ENCODE measurements at places on chromosomes 12 and 14.

DNA sequence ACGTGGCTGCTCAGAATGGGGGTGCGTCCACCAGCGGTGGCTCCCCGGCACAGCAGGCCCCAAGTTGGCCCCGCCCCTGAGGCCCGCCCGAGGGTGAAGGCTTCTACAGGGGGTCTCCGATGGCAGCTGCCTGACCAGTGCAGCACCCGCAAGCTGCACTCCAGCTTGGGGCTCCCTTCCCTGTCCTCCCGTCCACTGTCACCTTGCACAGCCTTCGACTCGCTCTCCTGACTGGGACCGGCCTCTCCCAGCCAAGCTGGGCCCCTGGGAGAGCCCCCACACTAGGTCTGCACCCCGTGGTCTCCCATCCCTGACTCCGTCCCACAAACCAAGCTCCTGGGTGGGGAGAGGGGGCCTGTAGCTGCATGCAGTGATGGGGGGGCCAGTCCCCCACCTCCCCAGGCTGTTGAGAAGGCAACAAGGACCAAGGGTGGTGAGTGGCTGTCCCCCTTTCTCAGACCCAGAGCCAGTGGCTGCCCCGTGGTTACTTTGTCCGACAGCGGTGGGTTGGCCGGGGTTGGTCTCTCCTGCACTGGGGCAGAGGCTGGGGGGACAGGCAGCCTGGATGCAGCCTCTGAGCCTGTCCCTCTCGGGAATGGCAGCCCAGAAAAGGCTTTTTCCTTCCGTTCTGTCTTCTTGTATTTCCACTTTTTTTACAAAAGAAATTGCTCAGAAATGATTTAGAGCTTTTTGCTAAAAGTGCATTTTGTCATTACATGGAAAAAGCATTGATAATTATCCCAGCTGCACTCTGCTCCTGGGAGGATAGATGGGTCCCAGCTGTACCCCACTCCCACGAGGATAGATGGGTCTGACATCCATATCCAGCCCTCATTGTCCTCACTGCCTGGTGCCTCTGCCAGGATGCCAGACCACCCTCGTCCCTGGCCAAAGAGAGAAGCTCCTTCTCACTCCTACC, 217.0 kb downstream of the KIF26A start:
- DNase-seq: no peak

GRCh38 chr12:130104571-130105106, 57.6 kb upstream of the FZD10 start:
- no peak for DNase-seq

GRCh38 chr12:12439636-12440035, 82.8 kb downstream of the BORCS5 start:
- no peak for DNase-seq

DNA sequence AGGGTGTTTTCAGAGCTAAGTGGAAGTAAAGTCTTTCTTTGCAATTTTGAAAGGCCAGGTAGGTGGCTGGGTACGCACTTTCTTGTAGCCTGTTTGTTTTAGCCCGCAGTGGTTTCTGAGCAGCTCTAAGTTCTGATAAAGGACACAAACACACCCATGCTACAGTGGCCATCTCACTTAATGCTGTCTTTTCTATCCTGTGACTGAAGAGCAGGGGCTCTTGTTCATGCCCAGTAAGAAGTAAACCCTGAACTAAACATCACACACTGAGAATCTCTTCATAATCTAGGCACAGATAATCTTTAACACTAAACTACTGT, 427.2 kb downstream of the RAD51B start:
- DNase-seq: no peak

- no peak for DNase-seq
These were observed 131.4 kb upstream of the CNTN1 start for GRCh38 chr12:40560848-40561247.

GRCh38 chr14:87600240-87600639, 392.7 kb downstream of the GALC start:
- no peak for DNase-seq

DNA sequence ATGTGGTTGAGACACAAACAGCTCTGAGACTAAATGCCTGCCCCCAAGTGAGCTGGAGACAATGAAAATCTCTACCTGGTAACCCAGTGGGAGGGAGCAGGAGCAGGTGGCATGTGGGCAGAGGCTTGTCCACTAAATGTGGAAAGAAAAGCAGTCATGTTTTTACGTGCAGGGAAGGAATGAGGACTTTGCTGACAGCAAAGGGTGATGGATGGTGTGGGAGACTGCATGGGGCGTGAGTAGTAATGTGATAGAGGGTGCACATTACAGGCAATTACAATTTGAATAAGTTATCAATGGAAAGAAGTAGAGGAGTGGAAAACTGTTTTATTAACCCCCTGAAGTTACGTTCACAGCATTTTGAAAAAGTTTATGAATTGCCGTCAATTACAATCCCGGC, 176.6 kb downstream of the NRXN3 start:
- no peak for DNase-seq

GRCh38 chr14:71372411-71372838, 465.2 kb downstream of the PCNX1 start:
- no peak for DNase-seq

DNA sequence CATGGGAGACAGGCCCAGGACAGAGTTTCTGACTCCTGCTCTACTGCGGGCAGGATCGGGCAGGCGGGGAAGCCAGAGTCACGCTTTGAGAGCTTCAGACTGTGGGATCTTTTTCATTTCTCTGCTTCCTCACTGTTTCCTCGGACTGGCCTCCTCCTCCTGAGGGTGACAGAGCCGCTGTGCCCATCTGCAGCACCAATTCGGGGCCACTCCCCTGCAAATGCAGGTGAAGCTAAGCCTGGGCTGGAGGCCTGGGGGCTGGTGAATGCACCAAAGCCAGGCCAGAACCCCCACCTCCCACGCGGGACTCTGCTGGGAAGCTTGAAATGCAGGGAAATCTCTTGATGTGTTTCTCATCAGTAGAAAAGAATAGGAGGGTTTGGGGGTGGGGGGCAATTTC, 77.5 kb downstream of the FOXN3 start:
- no peak for DNase-seq

DNA sequence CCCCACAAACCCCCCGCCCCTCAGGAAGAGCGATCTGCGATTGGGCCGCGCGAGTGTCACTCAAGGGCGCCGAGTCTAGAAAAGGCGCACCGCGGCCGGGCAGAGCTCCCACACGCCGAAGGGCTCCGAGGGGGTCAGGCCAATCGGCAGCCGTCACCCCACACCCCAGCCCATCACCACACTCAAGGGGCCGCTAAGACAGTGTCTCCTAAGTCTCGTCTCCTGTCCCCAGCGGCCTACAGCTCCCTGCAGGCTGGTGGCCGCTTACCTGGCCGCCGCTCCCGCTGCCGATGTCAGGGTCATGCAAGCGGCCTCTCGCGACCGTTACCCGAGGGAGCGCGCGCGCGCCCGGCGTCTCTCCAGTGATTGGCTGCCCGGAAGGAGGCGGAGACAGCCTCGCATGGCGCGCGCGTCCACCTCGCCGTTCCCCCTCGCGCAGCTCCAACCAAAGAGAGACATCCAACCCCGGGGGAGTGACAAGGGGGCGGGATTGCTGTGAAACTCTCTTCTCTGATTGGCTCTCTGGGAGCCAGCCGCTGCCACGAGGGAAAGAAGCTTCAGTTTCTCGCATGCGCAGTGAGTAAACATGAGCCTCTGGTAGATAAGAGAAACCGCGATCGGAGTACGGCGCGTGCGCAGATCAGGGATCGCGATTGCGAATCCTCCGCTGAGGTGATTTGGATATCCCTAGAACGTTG, at the start of the genes MPHOSPH9 and MTRFR:
Gene MPHOSPH9 (minus strand): TSS at position 335 of the 698 bp plus-strand sequence. CDS start 2,777 bp downstream, outside the sequence.
Gene MTRFR (plus strand): TSS at position 630 of the 698 bp plus-strand sequence. CDS start 20,239 bp downstream, outside the sequence.
- DNase-seq: peak; percentile 96

DNA sequence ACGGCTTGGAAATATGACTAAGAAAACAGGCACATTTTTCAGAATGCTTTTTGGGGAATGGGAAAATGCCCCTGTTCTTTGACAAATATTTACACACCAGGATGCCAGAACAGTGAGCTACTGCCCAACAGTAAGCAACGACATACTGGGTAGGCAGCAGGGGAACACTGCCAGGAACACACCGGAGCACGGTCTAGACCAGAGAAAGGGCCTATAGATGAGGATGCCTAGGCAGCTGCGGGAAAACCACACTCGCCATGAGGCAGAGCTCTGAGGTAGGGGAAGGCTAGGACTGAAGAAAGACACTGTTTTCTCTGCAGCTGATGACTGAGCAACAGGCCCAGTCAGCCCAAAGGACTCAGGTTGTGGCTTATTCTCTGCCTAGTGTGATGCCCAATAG, 45.9 kb upstream of the COL2A1 start:
- no peak for DNase-seq

DNA sequence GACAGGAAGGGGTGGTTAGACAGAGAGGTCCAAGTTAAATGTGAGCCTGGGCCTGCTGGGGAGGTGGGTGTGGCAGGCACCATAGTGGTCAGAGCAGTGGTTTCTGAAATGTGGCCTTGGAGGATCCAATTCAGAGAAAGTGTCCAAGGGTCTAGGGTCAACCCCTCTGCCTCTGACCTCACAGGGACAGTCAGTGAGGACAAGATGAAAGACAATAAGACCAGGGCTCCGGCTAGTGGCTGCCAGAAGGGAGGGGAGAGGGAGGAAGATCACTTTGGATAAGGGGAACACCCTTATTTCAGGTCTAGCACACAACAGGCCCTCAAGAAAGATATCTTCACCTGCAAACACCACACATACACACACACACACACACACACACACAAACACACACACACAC, 335.1 kb downstream of the MED13L start:
- DNase-seq: no peak

- no peak for DNase-seq
These were observed 3.3 kb downstream of the ALDH6A1 start for GRCh38 chr14:74080820-74081460.
